ENCODE measurements at places on chromosomes 5 and 9.

GRCh38 chr5:2003690-2004365 lies 121.1 kb upstream of the IRX4 start:
- no peak for DNase-seq

DNA sequence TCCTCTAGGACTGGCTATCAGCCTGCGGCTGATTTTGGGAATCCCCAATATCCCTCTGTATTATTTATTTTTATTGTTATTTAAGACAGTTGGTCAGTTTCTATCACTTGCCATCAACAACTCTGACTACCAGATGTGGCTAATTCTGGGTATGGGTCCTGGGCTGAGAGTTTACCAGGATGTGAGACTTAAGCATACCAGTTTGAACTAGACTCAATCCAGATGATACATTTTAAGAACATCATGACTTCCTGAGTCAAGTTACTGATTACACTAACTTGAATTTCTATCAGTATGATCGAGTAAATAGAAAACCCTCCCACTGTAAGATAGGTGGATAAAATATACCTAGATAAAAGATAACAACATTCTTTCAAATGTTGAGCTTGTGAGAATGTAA lies 634.0 kb downstream of the MAT2B start:
- DNase-seq: no peak

DNA sequence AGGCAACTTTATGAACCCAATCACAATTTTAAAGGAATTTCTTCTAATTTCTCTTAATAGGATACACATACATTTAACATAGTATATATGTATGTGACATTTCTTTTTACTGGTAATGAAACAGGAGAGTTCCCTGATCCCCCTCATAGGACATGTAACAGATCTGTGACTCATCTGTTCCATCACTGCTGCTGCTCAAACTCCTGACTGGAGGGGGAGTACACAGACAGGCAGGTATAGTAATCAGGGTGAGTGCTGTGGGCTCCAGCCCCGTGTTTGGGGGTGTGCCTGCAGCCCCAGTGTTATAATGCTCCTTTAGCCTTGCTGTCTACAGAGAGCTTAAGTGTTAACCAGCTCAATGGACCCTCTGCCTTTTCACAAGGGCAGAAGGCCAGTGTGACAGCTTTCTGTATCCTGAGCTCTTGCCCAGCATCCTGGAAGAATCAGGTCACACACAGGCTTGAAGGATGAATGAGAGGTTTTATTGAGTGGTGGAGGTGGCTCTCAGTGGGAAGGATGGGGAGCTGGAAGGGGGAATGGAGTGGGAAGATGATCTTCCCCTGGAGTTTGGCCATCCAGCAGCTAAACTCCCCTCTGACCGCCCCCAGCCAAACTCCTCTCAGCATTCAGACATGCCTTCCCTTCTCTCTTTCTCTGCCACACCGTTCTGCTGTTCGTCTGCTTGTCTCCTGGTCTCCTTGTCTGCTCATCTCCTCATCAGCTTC lies 161.3 kb downstream of the ZNF608 start:
- DNase-seq: peak; percentile 25

GRCh38 chr5:11524188-11524587 lies 380.1 kb downstream of the CTNND2 start:
- DNase-seq: no peak

GRCh38 chr5:151020304-151021110 lies at the start of gene GPX3:
TSS of gene GPX3 (plus strand) at chr5:151020591. CDS start at chr5:151020655, 64 bp downstream.
- DNase-seq: peak; percentile 80

All from M059J (cell line).